Hematopoietic multipotent progenitor cell (in vitro differentiated cells): ENCODE measurements at places on chromosomes 2 and 18.

DNA sequence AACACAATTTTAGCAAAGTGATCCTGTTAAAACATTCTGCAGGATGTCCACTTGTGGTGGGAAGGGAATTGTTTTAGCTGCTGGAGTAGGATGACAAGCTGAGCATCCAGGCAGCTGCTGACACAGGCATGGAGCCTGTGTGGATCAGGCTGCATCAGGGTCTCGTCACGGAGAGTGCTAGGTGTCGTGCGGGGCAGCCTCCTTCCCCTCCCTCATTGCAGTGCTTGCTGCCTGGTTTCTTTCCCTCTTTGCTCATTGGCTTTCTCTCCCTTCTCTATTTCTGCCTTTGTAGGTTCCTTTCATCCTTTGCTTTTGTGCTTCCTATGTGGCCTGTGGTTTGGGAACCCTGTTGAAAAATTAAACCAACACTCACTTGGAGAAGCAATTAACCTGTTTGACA, 172.9 kb downstream of the TPGS2 start:
- no peak for DNase-seq

GRCh38 chr18:44636241-44636640, 44.4 kb upstream of the SETBP1 start:
- no peak for DNase-seq

- DNase-seq = no peak
Observed at GRCh38 chr2:14944562-14945346, 312.2 kb downstream of the LRATD1 start.

- no peak for DNase-seq
Observed at GRCh38 chr2:197599285-197599965, 76.0 kb downstream of the RFTN2 start.

DNA sequence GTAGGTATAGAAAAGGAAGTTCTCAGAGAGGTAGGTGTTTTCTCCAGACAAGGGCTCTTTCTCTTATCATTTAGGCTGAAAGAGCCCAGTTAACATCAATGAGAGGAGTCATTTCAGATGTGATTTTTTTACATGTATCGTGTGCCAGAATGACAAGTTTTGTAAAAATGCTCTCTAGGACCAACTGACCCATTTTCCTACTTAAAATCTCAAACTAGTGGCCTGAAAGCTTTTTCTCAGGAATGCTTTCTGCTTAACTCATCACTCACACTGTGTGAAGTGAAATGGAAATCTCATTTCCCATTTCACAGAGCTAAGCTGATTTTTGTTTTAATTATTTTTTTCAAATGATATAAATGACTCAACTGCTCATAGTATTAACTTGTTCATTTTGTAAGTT, 128.7 kb upstream of the CYP26B1 start:
- no peak for DNase-seq

DNA sequence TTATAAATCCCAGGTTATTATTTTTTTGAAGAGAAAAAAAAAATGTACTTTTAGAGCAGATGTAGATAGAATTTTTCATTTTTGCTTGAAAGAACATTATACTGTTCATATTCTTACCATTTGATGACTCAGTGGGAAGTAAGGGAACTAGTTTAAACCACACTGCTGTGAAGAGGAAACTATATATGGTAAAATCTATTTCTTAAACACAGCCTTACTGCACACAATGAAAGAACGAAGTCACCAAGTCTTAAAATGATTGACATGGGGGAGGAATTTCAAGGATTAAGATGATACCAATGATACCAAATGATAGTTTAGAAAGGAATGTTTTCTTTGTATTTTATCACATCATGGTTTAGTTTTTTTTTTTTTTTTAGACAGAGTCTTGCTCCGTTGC, 5.0 kb downstream of the ACTR2 start:
- no peak for DNase-seq

DNA sequence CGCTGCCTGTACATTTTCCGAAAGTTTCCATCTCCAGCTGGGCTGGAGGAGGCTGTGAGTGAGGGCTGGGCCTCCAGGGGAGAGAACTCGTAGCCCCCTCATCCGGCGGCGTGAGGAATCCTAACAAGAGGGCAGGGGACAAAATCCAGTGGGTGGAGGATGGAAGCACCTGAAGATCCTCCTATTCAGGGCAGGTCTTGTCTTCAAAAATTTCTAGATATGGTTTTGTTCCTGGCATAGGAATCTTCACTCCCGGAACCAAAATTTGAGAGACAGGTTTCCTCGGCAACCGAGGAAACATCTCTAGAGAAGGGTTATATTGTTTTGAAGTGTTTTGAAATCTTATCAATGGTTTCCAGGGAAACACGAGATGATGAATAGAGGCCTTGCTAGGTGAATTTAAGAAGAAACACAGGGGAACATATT, 136.7 kb downstream of the SH3BP4 start:
- no peak for DNase-seq

DNA sequence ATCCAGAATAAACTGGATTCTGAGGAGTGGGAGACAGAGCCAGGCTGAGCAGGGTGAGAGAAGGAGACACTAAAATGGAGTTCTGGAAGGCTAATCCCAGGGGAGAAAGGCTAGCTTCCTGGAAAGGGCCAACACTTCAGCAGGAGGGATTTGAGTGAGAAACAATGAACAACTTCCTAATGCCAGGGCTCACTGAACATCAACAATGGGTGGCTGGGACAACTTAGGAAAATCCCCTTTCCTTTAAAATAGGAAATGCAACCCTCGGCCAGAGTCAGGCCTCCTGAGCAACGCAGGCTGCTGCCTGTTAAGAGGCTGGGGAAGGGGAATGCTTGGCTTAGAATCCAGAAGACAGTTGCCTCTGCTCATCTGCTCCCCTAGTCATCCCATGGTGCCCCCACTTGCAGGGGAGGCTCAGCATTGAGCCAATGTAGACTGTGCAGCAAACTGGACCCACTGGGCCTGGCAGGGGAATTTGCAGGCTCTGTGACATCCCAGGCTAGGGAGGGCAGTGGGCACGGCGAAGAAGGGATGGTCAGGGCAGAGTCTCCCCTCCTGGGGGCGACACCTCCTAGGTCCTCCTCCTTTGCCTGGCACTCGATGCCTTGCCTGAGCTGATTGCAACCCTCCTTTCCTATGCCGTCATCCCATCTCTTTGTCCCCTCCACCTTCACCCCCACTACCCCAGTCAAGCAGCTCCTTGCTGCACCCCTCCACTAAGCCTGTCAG, 182.5 kb downstream of the TNS1 start:
- no peak for DNase-seq
